CD8-positive, alpha-beta memory T cell (primary cell): ENCODE measurements at places on chromosomes 7 and 10. TPM values are rescaled to one million over a fixed set of nuclear protein-coding genes. Genes with fewer than 3 reads are reported as not detected.

- no peaks in the 10 kb centered on the region for H3K4me1 ChIP-seq
- H3K36me3 ChIP-seq = no peaks in the 10 kb centered on the region
- no peak overlapping the region for H3K27ac ChIP-seq
- DNase-seq = no peak
Measured at GRCh38 chr7:115505136-115505535, 525.4 kb downstream of the TFEC start.

DNA sequence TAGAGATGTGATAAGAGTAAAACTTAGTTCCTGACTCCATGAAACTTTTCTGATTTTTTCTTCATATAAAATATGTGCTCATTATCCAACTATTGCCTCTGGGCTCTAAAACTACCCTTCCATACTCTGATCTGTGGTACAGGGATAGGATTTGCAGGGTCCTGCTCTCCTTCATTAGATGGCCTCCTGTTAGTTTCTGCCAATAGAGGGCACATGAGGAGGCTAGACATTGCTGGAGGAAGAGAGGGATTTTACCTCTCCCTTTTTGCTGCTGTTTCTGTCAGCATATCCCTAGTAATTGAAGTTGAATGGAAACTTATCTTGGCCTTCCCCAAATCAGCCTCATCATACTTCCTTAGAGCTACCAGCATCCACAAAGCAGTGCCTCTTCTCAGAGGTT, 269.4 kb downstream of the NXPH1 start:
- DNase-seq = no peak
- H3K27ac ChIP-seq = no peak overlapping the region
- H3K4me3 ChIP-seq = no peak overlapping the region
- no peaks in the 10 kb centered on the region for H3K4me1 ChIP-seq
- H3K27me3 ChIP-seq = no peaks in the 10 kb centered on the region
- no peaks in the 10 kb centered on the region for H3K36me3 ChIP-seq

DNA sequence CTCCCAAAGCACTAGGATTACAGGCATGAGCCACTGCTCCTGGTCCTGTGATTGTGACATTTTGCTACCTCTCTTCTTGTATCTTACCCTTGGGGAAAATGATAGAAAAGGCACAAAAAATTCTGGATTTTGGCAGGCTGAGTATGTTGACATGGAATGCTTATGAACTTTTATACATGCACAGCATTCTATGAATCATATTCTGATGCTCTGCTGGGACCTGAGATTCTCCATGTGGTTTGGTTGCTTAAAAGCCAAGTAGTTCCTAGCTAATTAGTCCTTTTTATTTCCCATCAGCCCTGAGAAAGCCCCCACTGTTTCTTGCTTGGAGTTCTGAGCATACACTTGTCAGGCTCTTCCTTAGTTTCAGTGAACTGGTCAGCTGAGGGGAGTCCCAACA, 8.3 kb upstream of the KAZALD1 start:
- peaks cover 24% of the 10 kb centered on the region for H3K27me3 ChIP-seq
- H3K27ac ChIP-seq = no peak overlapping the region
- H3K4me3 ChIP-seq = no peak overlapping the region
- peaks cover 13% of the 10 kb centered on the region for H3K4me1 ChIP-seq

- no peak overlapping the region for H3K4me3 ChIP-seq
- H3K36me3 ChIP-seq = no peaks in the 10 kb centered on the region
- no peaks in the 10 kb centered on the region for H3K4me1 ChIP-seq
- DNase-seq = no peak
- no peaks in the 10 kb centered on the region for H3K27me3 ChIP-seq
Measured at GRCh38 chr7:115350764-115351163, 428.9 kb downstream of the MDFIC start.

DNA sequence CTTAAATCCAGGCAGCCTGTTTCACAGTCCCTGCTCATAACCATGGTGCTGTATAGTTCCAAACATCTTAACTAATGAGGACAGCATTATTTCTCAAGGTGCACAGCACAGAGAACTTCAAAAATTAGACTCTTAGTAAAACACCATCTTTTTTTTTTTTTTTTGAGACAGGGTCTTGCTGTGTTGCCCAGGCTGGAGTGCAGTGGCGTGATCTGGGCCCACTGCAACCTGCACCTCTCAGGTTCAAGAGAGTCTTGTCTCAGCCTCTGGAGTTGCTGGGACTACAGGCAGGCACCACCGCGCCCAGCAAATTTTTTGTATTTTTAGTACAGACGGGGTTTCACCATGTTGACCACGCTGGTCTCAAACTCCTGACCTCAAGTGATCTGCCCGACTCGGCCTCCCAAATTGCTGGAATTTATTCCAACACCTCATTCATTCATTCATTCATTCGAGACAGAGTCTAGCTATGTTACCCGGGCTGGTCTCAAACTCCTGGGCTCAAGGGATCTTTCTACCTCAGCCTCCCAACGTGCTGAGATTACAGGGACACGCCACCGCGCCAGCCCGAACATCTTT, 507 bp upstream of the TMEM254 start:
- no peak for DNase-seq
- peak overlapping the region; percentile 89 for H3K4me3 ChIP-seq
- H3K27ac ChIP-seq = peak overlapping the region; percentile 93
- H3K4me1 ChIP-seq = peaks cover 5% of the 10 kb centered on the region

- H3K27ac ChIP-seq = no peak overlapping the region
- no peak overlapping the region for H3K4me3 ChIP-seq
- H3K4me1 ChIP-seq = no peaks in the 10 kb centered on the region
- no peaks in the 10 kb centered on the region for H3K27me3 ChIP-seq
Measured at GRCh38 chr7:8739837-8740236, 306.4 kb downstream of the NXPH1 start.

DNA sequence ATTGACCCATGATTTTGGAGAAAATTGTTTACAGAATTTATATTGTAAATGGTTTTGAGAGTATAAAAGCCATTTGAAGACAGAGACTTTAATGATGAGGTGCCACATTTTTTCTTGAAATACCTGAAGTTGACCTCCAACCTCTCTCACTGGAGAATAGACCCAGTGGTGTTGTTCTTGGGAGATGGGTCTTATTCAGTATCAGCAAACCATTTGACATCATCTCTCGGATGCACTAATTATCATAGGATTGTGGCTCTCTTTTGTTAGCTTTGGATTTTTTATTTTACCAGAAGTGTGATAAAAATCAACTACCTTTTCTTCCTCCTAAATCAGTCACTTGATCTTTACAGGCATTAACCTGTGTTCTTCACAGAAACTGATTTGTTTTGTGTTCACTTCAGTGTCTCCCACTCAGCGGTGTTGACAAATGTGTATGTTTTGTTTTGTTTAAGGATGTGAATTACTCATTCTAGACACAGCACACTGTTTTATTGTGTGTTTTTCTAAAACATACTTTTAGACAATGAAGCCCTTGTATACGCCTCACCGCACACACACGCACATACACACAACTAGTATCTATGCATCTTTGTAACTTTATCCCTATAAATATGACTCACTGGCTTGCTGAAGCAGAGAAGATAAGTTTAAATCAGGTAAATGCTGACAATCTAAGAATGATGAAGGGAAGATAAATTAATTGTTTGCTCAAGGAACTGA, 455.6 kb downstream of the INHBA start:
- H3K27me3 ChIP-seq = no peaks in the 10 kb centered on the region
- H3K36me3 ChIP-seq = no peaks in the 10 kb centered on the region
- DNase-seq = no peak
- no peak overlapping the region for H3K27ac ChIP-seq

GRCh38 chr7:138935465-138936011, 45.7 kb downstream of the KIAA1549 start:
- H3K4me3 ChIP-seq = no peak overlapping the region
- no peaks in the 10 kb centered on the region for H3K36me3 ChIP-seq
- DNase-seq = no peak
- H3K27ac ChIP-seq = no peak overlapping the region

Gene ACTR3C
- 6.6 TPM for total RNA-seq

Gene NKX1-2
- not detected for total RNA-seq
